ENCODE measurements at places on chromosomes 13 and 19.
A peak's percentile ranks its signal among the peaks of the same experiment; 100 is the strongest.

DNA sequence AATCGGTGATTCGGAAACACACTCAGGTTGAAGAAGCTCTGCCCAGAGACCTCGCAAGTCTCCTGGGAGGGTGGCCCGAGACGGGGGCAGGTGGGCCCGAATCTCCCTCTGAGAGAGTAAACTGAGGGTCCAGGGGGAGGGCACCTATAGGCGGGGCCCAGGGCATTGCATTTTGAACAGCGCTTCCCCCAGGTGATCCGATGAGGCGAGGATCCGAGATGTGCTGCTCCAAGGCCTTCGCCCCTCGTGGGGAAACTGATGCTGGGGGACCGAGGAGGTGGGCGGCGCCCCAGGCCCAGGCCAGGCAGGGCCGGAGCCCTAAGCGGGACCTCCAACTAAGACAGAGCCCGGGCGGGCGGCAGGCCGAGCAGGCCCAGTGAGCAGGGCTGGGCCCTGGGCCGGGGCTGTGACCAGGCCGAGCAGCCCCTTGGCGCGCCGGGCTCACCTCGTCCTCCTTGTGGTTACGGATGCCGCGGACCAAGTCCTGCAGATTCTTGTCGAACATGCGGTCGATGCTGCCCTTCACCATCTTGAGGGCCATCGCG lies 500 bp downstream of the AP3D1 start:
- DNase-seq, result no peak

DNA sequence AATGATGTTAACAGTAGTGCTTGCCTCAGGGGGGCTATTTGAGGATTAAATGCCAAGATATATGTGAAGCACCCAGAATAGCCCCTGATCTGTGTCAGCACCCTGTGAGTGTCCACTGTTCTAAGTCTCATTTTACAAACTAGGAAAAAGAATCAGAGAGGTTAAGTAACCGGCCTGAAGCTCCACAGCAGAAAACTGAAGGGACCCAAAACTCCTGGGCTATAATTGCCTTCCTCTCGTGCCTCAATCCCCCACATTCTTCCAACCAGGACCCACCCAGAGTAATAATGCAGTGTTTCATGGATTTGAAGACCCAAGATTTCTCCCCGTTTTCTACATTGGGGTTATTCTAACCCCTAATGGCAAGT lies 2.3 kb downstream of the PVR start:
- no peak for DNase-seq

GRCh38 chr13:77745784-77746183 lies 48.3 kb downstream of the SLAIN1 start:
- DNase-seq, result no peak

DNA sequence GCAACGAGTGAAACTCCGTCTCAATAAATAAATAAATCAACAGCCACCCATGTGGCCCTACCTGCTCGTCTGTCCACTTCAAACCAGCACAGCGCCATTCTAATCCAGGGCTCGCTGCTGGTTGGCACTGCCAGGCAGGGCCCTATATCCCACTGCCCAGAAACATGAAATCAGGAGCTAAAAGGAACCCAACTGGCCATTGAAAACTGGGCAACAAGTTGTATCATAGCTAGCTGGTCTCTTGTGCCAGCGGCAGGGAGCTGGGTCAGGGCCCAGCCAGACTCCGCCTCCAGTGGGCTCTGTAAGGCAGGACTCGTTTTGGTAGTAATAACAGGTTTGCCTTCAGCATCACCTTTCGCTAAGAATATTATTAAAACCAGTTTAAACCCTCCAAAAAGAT lies 39.3 kb downstream of the GGACT start:
- peak; percentile 40 for DNase-seq

- DNase-seq, result no peak
Observed at GRCh38 chr19:32097620-32098019, 247.8 kb upstream of the ZNF507 start.

DNA sequence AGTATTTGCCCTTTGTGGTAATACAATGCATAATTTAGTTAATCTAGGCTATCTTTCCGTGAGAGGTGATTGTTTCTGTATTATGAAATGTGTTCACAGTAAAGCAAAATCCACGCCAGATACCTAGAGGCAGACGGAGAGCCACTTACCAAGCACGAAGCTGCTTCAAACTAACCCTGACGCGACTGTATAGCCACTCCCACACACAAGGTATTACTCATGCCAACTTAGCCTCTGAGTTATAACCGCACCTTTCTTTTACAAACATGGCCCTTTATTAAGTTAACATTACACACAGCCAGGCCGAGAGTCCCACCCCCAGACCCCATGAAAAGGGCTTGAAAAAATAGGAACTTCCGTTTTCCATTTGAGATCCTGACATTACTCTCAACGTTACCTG lies 185.7 kb downstream of the ABCC4 start:
- no peak for DNase-seq

DNA sequence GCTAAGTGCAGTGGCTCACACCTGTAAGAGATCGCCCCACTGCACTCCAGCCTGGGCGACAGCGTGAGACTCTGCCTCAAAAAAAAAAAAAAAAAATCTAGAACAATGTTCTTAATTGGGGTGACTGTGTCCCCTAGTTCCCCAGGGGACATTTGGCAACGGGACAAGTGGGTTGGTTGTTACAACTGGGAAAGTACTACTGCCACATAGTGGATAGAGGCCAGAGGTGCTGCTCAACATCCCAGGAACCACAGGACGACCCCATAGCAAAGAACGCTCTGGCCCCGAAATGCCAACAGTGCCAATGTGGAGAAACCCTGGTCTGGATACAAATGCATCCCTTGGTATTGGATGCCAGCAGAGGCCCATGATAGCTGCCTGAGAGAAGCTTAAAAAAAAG lies 11.8 kb downstream of the NLRP12 start:
- no peak for DNase-seq

DNA sequence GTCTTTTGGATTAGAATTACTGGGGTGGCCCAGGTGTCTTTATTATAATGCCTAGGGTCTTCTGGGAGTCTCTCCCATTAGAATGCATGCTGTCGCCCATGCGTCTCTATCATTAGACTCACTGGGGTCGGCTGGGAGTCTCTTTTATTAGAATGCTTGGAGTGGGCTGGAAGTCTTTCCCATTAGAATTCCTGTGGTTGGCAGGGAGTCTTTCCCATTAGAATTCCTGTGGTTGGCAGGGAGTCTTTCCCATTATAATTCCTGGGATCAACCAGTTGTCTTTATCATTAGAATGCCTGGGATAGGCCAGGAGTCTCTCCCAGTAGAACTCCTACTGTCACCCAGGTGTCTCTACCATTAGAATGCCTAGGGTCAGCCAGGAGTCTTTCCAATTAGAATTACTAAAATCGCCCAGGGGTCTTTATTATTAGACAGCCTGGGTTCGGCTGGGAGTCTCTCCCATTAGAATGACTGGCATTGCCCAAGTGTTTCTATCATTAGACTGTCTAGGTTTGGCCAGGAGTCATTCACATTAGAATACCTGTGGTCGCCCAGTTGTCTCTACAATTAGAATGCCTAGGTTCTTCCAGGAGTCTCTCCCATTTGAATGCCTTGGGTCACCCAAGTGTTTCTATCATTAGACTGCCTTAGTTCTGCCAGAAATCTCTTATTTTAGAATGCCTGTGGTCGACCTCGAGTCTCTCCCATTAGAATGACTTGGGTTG lies 1558.5 kb downstream of the UQCRFS1 start:
- peak; percentile 3 for DNase-seq

GRCh38 chr13:110472904-110473563 lies 88.5 kb downstream of the RAB20 start:
- DNase-seq, result no peak

DNA sequence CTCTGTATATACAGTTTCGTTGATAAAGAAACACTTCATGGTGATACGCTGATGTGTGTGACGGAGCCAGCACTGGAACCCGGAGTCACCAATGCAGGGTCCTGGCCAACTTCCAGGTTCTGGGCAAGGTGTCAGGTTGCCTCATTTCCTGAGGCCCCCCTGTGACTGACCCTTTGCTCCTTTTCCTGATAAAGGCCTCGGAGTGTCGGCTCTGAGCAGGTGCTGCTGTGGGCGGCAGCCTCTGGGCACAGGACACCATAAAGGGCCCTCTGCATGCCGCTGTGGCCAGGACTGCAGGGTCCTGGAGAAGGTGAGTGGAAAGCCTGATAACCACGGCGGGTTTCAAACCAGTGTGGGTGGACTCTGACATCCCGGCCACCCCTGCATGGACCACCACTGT lies 17.3 kb upstream of the MYDGF start:
- DNase-seq, result no peak

DNA sequence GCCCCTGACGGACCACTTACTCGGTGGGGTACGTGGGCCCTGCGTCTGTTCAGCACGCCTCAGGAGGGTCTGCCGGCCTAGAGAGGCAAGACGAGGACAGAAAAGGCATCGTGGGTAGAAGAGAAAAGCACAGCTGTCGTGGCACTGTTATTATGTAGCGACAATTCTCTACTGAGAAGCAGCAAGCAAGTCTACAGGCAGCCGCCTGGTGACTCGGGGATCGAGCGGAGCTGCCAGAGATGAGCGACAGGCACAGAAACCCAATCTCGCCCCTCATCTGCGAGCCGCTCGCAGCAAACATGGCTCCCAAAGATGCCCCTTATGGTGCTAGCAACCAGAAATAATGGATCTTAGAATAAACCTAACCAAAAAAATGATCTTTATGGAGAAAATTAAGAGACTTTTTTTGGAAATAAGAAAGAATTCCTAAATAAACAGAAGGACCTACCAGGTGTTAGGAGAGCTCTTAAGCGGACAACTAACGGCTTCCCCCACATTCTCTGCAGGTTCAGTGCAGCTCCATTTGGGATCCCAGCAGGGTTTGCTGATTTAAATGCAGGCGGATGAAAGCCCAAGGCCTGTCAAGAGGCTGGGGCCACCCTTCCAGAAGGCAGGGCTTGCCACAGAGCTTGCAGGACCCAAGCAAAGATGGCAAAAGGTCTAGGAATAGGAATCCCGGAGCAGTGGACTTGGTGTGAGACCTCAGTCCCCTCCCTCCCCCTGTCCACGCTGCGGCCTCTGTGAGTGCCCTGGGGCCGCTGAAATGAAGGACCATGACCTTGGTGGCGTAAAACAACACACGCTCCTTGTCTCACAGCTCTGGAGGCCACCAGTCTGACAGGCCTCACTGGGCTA lies 152.6 kb downstream of the KDM4B start:
- no peak for DNase-seq

GRCh38 chr13:21219036-21219381 lies 42.6 kb downstream of the MRPL57 start:
- no peak for DNase-seq

DNA sequence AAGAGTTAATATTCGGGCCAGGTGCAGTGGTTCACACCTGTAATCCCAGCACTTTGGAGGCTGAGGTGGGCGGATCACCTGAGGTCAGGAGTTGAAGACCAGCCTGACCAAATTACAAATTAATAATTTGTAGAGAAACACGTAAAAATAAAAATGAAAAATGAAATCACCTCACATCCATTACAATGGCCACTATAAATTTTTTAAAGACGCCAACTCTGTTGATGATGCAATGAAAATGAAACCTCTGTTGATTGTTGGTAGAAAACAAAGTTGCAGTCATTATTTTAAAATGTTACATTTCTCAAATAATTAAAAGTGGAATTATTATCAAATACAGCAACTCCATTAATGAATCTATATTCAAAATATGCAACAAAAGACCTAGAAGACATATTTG lies 26.8 kb downstream of the ZNF100 start:
- no peak for DNase-seq

- DNase-seq, result no peak
Observed at GRCh38 chr13:89738072-89738471, 1609.4 kb upstream of the MIR17HG start.

GRCh38 chr13:59211606-59212005 lies 952.1 kb downstream of the DIAPH3 start:
- DNase-seq, result no peak

GRCh38 chr13:94332359-94333096 lies 147.0 kb downstream of the DCT start:
- no peak for DNase-seq

DNA sequence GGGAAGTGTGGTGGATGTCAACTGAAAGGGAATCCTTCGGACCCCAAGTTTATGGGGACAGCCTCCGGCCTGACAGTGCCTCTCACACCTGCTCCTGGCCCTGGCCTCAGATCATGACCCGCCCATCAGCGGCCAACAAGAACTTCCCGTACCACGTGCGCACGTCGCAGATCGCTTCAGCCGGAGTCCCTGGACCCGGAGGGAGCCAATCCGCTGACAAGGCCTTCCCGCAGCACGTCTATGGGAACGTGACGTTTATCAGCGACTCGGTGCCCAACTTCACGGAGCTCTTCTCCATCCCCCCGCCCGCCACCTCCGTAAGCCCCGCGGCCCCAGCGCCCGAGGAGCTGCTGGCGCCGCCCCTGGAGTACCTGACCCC lies 2.0 kb upstream of the MEGF8 start:
- DNase-seq, result no peak

DNA sequence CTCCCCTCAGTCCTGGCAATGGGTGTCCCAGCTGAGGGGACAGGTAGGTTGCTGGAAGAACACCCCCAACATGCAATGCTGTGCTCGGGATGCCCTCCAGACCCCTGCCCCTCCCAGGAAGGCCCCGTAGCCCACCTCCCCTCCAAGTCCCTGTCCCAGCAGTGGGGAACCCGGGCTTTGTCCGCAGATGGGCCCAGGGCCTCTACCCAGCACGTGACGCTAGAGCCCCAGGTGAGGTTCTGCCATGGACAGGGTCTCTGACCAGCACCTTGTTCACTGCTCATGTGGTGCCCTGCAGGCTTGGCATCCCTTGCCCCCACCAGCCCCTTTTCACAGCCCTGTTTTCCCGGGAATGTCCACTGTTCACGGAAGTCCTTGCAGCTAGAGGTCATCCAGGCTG lies 220.0 kb upstream of the SGCG start:
- DNase-seq, result no peak

DNA sequence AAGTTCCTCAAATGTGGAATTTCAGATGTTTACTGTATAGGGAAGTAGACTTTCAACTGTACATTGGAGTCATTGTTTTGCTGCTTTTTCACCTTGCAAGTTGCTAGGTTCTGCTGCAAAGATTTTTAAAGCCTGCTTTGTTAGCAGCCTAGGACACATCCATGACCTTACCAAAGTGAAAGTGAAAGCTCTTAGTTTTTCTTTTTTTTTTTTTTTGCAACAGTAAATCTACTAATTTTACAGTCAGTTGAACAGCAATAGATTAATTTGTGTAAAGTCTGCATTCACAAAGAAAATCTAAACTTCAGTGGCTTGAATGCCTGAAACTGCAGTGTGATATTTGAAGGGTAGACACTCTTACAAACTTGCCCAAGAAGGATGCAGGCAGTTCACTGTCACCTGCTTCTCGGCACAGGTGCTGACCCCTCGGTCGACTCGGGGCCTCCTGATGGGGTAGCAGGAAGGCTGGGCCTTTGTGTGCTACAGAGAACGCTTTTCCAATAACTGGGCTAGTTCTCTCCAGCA lies 5.0 kb upstream of the MTIF3 start:
- DNase-seq, result no peak

DNA sequence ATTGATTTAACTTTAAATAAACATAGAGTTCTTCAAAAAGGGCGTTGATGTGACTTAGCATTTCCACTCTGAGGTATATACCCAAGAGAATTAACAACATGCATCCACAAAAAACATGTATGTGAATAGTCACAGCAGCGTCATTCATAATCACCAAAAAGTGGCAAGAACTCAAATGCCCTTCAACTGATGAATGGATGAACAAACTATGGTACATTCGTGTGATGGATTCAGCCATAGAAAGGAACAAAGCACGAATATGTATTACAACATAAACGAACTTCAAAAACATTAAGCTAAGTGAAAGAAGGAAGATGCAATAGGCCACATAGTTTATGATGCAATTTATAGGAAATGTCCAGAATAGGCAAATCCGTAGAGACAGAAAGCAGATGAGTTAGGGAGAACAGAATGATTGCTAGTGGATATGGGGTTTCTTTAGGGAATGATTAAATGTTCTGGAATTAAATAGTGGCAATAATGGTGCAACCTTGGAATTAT lies 72.3 kb upstream of the UQCRFS1 start:
- no peak for DNase-seq

GRCh38 chr19:10756791-10757190 lies 38.9 kb downstream of the DNM2 start:
- DNase-seq, result no peak
